Retina (tissue), 1 donor: ENCODE measurements at places on chromosomes 6 and 20.

DNA sequence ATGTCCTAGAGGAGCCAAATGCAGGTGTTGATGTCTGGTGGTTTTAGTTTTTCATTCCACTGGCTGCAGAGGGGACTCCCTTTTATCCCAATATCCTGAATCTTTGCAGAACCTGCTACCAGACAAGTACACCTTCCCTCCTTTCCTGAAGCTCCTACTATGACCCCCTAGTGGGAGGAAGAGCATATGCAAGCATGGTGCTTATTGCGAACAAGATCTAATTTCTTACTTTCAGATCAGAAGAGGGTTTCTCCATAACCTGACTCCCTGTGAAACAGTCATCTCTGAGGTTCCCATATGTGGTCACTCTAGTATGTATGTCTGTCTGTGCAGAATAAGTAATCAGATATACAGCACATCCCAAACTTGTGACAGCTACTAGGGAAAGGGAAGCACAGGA, 277.2 kb downstream of the ARHGAP18 start:
- DNase-seq, result no peak

DNA sequence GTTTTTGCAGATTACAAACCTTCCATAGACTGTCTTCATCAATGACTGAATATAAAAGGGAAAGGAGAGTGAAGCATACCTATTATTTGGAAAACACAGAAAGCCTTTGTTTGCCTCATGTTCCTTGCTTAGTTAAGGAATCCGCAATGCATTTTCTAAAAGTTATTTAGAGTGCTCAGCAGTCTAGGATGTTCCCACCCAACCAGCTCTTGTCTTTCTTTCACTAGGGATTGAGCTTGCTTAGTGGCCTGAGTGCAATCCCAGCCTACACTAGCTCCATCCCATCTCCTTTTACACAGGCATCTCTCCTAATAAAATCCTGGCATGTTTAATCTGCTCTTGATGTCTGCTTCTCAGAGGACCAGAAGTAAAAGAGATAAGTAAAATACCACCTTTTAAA, 850.5 kb upstream of the GJE1 start:
- no peak for DNase-seq

GRCh38 chr6:2197177-2197671, 48.2 kb downstream of the GMDS start:
- no peak for DNase-seq

- no peak for DNase-seq
Observed at GRCh38 chr6:99151634-99152346, 197.7 kb downstream of the FAXC start.

DNA sequence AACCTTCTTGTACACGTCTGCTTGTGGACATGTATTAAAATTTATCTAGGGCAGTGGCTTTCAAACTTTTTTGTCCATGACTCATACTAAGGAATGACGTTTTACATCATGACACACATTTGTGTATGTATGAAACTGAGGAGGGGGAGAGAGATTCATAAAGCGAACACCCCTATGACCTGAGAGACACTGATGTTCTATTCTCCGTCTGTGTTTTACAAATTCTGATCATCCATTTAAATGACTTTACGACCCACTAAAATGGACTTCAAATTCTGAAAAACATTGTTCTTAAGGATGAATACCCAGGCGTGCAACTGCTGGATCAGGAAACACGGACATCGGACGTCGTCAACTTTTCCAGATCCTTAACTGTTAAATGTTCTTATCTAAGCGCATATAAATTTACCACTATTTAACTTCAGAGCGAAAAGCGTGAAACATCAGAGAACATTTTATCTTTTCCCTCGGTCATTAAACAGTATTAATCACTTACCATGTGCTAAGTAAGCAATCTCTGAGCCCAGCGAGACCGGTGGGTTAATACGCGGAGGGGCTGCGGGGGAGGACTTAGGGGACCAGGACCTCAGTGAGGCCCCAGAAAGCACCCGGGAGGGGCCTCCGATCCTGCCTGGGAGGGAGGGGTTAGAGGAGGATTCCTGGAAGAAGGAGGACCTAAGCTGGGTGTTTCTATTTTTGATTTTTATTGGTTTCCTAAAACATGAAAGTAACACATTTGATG, 1.2 kb downstream of the PLAGL1 start:
- peak; percentile 20 for DNase-seq

DNA sequence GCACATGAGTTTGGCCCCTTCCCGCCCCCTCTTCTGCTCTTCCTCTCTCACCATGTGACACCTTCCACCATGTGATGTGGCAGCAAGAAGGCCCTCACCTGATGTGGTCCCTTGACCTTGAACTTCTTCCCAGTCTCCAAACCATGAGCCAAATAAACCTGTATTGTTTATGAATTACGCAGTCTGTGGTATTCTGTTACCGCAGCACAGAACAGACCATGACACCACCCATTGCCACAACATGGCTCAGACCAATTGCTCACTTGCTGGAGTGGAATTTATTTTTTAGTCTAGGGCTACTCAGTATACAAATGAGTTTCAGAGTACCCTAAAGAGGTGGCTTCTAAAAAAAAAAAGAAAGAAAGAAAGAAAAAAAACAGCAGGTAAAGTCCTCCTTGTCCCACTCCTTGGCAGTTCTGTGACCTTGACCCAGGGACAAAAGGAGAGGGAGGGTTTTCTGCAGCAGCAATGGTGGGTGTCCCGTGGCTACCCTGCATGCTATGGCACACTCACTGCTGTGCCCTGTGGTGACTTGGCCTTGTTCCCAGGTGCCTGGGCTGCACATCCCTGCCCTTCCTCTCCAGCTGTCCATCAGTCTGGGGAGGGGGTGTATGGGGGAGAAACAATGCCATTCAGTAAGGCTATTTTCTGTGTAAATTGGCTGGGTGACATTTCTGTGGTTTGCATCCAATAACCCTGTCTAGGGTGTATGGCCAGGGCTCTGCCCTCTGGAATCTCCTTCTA, 5.4 kb upstream of the VSX1 start:
- DNase-seq, result no peak

DNA sequence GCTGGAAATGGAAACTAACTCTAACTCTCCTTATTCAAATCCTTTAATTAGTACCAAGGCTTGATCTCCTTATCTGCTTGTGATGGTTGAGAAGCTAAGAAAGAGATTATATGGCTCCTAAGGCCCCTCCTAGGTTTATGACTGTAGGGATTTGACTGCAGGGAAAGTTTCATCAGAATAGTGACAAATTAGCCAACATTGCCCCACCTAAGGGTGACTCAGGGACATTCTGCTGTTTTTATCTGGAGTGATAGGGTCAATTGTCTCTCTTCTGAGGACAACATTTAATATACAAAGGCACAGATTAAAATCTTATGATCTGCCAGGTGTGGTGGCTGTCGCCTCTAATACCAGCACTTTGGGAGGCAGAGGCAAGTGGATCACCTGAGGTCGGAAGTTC, 138.1 kb upstream of the MARCKS start:
- DNase-seq, result no peak

- DNase-seq, result no peak
Observed at GRCh38 chr20:49727478-49727877, 13.8 kb upstream of the B4GALT5 start.

DNA sequence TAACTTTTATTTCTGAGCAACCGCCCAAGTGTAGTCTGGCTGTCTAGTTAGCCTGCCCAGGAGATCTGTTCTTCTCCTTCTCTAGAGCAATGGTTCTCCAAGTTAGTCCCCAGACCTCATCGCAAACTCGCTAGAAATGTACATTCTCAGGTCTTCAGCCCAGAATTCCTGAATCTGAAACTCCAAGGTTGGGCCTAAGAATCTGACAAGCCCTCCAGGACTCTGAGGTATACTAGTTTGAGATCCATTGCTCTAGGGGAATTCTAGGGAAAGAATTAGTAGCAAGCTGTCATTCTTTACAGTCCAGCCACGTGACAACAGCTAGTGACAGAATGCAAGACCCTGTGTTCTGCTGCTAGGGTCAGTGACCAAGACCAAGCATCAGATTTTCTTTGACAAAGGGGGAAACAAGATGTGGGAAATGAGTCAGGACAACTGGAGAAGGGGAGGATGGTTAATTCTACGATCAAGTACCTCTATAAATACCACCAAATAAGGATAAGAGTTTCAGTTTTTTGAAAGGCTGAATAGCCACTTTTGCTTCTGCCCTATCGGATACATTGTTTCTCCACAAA, 5.8 kb downstream of the UBE2V1 start:
- DNase-seq, result no peak

GRCh38 chr6:161547617-161548016, 273.8 kb upstream of the AGPAT4 start:
- no peak for DNase-seq

DNA sequence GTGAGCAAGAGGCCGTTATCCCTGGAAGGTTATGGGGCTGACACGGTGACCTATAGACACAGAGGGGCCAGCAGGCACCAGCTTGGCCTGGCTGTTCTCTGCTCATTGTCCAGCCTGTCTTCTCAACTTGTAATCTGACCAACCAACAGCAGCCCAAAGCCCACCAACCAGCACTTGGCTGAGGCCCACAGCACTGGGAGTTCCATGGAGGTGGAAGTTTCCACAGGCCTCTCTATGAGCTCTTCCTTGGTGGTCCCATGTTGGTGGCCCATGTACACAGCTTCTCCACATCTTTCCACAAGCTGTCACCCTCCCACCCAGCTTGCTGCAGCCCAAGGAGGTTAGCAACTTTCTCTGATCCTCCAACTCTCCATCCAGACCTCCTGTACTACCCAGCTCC, 56.2 kb upstream of the KLHL31 start:
- no peak for DNase-seq

DNA sequence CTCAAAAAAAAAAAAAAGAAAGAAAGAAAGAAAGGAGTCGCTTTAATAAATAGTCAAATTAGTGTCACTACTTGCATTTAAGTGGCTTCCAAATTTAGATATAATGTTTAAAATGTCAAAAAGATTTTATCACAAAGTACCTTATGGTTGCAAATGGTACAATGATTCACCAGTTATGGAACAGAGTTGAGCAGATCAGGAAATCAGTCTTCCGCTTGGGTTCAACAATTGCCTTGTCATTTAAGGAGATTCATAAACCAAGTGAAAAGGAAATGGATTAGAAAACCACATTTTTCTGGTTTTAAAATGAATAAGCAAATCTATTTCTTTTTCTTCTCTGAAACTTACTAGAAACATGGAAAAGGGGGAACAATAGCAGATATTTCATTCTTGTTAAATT, 94.8 kb upstream of the PTPRT start:
- DNase-seq, result no peak

GRCh38 chr20:33857722-33858563, 46.8 kb downstream of the CHMP4B start:
- DNase-seq, result no peak

GRCh38 chr20:50097843-50098242, 15.1 kb downstream of the UBE2V1 start:
- no peak for DNase-seq

- DNase-seq, result no peak
Observed at GRCh38 chr20:47558295-47559066, 56.8 kb downstream of the NCOA3 start.

- DNase-seq, result no peak
Observed at GRCh38 chr6:87682310-87682709, 19.7 kb downstream of the AKIRIN2 start.

DNA sequence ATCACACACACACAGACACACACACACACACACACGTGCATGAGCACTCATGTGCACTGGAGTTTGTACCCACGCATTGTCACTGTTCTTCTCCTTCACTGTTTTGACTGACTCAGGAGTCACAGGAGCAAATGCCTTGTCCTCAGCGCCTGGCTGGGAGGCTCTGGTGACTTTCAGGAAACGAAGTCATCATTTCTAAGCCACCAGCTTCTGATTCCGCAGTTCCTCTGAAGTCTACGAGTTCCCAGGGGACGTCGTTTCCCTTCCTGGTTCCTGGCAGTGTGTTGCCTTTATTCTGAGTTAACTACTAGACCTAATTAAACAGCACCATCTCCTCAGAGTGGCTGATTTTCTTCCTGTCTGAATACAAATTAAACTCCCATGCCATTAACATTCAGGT, 82.2 kb upstream of the PMEPA1 start:
- no peak for DNase-seq

GRCh38 chr6:10837622-10837994, 731 bp downstream of the MAK start:
- no peak for DNase-seq

DNA sequence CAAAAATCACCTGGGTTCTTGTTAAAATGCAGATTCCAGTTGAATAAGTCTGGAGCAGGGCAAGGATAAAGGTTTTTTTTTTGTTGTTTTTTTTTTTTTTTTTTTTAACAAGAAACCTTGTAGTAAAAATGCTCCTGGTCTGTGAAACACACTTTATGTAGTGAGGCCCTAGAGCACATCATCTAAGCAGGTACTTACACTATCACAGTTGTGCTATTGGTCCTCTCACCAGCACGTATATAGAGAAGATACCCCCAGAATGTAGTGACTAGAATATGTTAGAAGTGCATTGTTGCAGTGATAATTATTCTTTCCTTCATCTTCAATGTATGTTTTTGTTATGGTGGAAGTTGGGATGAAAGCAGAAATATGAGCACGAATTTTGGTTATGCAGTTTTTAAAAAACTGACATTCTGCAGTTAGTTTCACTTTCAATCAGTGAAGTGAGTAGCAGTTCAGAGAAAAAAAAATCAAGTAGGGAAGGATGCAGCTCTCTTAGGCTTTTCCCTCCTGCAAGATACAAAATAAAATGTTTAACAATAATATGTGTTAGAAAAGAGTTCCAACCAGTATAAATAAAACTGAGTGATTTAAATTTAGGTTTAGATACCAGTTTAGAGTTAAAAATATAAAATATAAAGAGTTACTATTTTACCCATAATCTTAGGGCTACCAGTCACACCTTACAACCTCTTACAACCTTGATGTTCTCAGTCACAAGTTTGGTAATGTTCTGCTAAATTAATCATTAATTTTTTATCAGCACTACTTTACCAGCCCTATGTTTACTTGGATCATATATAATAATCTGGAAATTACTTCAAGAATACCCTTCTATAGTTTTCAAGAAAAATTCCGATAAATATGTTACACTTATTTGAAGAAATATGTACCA, 9.2 kb upstream of the DEFB113 start:
- DNase-seq, result no peak

- DNase-seq, result no peak
Observed at GRCh38 chr6:159687341-159687740, 5.7 kb downstream of the SOD2 start.

GRCh38 chr20:44355498-44356352, at the start of gene HNF4A:
HNF4A (plus strand) TSS chr20:44355699; CDS start chr20:44355805, 106 bp downstream.
- no peak for DNase-seq

DNA sequence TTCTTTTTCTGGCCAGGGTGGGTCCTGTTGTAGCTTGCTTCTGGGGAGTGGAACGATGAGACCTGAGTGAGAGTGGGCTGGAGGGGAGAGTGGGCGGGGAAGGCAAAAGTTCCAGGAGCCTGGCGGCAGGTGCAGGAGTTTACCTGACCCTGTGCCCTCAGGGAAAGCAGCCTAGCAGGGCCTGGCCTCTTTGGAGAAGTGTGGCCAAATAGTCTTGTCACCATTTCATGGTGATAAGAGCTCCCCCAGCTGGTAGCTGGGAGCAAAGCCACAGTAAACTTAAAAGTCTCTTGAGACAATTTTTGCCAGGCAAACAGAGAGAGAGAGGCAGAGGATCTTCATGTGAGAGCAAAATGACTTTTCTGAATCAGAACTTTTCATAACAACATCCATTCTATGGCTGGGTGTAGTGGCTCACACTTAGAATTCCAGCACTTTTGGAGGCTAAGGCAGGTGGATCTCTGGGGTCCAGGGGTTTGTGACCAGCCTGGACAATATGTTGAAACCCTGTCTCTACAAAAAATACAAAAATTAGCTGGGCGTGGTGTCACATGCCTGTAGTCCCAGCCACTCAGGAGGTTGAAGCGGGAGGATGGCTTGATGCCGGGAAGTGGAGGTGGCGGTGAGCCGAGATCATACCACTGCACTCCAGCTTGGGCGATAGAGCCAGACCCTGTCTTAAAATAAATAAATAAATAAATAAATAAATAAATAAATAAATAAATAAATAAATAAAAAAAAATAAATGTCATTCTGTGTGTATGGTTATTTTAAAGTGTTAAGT, 161.8 kb upstream of the SCGN start:
- peak; percentile 63 for DNase-seq
